ENCODE measurements at places on chromosomes 11 and 22.
A peak's percentile ranks its signal among the peaks of the same experiment; 100 is the strongest.

GRCh38 chr22:35601743-35602615 lies 15.2 kb downstream of the MB start:
- DNase-seq = no peak

- DNase-seq = no peak
Observed at GRCh38 chr22:32106930-32107329, 52.2 kb downstream of the C22orf42 start.

DNA sequence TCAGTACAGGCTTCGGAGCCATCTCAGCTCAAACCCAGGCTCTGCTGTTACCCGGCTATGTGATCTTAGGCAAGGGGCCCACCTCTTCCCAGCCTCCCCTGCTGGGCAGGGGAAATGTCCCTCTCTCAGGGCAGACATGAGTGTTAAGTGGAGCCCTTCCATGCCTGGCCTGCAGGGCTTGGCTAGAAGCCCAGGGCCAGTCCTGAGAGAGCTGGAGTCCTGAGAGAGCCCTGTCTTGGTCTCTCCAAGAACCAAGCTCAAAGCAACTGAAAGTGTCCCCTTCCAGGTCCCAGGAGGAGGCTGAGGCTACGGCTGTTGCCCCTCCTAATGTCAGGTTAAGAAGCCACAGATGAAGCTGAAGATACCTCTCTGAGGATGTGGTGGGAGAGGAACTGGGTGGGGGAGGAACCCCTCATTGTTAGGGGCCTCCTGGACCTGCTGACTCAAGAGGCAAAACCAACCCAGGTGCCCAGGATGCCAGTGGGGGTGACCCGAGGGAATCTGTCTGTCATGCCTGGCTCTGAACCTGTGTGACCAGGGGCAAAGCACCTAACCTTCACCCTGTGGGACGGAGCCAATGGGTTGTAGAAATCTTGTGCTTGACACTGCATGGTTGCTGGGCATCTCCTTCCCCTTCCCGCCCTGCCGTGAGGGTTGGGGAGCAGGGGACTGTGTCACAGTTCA lies 4.2 kb downstream of the ZP1 start:
- no peak for DNase-seq

DNA sequence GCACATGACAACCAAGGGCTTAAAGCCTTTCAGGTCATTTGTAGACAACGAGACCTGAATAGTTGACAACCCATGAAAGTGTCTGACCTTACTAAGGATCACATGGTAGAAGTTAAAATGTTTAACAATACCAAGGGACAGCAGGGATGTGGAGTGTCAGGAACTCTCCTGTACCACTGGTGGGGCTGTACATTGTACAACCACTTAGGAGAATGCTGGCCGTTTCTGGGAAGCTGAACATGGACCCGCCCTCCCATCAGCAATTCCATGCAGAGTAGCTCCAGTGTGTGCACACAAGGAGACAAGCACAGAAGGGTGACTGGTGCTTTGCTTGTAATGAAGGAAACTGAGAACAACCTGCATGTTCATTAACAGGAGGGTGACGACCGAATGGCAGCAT lies 162.9 kb downstream of the MPPED1 start:
- no peak for DNase-seq

GRCh38 chr11:117230999-117231841 lies 653 bp downstream of the PCSK7 start:
- DNase-seq = no peak

DNA sequence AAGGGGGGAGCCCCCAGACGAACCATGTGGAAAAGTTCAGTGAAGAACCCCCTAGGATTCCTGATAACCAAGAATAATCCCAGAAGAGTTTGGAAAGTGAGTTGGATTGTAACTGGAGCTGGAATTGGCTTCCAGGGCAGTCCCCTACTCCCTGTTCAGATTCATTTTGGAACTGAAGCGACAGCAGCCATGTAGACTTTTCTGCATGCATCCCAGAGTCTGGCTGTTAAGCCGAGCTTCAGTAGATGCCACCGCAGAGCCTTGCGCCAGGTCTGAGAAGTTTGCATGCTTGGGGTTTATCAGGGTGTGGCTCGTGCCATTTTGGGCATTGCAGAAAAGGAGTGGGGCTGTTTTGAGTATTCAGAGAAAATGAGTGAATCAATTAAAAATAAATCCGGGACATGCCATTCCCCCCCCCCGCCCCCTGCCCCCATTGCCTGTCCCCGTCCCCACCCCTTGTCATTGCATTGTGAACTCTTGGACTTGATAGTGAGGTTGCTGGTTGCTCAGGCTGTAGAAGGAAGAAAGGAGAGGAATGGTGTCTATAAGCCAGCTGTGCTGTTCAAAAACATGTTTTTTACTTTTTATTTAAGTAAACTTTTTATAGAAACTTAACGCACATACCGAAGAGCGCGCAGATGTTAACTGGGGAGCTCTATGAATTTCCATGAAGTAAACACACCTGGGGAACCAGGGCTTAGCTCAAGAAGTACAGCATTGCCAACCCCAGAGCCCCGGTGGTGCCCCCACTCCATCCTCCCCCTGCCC lies 71.2 kb downstream of the LDLRAD3 start:
- DNase-seq = no peak

DNA sequence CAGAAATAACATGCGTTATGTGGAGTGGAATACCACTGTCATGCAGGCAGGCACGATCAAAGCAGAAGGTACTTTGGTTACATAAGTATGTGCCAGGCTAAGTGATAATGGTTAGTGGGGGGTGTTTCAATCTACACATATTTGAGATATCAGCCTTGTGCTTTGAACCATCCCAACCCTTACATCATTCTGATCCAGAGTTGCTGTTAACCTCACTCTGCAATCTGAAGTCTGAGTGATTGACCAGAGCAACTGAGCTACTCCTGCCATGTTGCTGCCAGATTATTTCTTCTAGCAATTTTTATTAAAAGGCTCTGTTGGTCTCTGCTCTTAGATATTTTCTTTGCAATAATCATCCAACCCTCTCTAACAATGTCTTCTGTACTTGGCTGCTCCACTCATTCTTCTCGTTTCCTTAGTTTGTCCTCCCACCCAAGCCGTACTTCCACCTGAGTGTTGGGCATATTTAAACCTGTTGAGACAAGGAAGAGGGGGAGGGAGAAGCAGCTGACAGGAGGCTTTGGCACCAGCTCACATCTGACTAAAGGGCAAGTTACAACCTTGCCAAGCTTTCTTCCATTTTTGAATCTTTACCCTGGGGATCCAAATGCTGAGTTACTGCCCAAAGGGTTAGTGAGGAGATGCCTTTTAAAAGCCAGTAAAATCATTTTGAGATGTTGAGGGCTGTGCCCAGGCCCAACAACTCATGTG lies 114.1 kb upstream of the SESN3 start:
- no peak for DNase-seq

DNA sequence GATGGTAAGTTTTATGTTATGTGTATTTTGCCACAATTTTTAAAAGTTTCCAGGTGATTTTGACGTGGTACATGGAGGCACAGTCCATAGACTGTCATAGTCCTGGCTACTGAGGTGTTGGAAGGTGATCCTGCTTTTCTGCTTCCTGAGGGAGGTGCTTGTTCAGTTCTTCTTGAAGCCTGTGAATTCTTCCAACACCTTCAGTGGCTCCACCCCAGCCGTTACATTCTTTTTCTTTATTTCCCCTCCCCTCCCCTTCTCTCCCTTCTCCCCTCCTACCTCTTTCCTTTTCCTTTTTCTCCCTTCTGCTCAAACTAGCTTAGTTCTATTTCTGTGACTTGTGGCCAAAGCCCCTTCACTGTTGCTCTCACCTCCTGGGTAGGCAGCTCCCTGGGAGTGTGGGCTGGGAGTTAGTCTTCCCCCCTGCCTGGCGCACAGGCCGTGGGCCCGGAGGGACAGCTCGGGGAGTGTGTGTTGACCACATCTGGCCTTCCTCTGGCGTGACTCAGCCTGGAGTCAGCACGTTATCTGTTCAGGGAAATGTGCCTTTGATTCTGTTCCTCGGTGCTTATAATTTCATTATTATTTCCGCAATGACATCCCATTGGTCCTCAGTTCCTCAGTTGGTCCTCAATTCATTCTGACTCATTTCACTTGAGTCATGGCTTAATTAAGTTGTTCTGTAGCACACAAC lies 566.2 kb downstream of the TBC1D22A start:
- no peak for DNase-seq

DNA sequence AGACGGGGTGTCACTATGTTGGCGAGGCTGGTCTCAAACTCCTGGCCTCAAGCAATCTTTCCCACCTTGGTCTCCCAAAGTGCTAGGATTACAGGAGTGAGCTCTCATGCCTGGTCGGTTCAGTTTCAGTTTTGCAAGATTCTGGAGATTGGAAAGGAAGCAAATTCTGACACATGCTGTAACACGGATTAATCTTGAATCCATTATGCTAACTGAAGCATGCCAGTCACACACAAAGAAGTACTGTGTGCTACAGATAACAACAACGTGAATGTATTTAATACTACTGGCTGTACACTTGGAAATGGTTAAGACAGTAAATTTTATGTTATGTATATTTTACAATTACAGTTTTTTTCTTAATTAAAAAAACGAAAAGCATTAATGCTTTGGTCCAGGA lies 107.6 kb downstream of the MED15 start:
- DNase-seq = no peak

GRCh38 chr11:72045849-72046248 lies 34.5 kb downstream of the NUMA1 start:
- DNase-seq = no peak

- no peak for DNase-seq
Observed at GRCh38 chr11:90805172-90805571, 582.3 kb upstream of the CHORDC1 start.

GRCh38 chr22:47230741-47231140 lies 468.3 kb downstream of the TBC1D22A start:
- no peak for DNase-seq

GRCh38 chr11:134063124-134063495 lies 5.8 kb upstream of the JAM3 start:
- no peak for DNase-seq

DNA sequence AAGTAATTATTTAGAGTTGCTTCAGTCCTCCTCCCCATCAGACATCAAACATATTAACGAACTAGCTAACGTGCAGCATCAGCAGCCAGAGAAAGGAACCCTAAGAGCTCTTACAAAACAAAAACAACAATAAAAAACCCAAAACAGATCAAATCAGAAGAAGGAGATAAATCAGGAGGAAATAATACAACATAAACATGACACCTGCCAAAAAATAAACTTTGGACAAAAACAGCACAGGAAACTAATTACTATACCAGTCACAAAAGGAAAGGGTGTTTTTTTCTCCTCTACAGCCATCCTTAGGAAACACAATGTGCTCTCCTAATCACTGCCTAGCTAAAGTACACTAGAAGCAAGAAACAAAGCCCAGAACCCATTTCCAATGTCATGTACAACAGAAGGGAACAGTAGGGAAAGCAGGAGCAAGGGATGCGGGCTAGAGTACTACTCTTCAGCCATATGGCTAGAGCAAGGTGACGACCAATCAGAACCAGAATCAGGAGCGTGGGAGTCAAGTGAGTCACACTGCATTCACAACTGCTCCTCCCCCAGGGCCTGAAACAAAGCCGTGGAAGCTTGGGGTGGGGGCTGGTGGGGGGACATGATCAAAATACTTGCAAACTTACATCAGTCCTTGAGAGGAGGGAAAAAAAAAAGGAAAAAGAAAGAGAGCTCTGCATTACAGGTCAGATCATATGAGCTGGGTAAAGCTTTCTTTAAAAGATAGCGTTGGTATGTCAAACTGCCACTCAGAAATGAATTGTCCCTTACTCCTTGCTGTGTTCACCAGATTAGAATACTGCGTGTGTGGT lies 60.4 kb downstream of the LARGE2 start:
- peak; percentile 43 for DNase-seq

DNA sequence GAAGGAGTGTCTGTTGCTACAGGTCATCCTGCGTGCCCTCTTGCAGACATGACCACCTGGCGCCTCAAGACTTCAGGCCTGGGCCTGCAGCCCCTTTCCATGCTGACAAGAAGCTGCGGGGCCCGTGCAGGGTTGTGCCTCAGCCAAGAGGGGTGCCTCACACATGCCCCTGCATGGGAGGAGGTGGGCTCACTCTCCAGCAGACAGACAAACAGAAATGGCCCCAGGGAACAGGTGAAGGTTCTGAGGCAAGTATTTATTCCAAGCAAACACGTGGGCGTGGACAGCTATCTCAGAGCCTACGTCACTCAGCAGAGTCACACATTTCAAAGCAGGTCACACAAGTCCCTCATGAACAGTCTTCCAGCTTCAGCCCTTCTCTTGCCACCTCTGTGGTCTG lies 5.9 kb upstream of the SYCE3 start:
- no peak for DNase-seq

DNA sequence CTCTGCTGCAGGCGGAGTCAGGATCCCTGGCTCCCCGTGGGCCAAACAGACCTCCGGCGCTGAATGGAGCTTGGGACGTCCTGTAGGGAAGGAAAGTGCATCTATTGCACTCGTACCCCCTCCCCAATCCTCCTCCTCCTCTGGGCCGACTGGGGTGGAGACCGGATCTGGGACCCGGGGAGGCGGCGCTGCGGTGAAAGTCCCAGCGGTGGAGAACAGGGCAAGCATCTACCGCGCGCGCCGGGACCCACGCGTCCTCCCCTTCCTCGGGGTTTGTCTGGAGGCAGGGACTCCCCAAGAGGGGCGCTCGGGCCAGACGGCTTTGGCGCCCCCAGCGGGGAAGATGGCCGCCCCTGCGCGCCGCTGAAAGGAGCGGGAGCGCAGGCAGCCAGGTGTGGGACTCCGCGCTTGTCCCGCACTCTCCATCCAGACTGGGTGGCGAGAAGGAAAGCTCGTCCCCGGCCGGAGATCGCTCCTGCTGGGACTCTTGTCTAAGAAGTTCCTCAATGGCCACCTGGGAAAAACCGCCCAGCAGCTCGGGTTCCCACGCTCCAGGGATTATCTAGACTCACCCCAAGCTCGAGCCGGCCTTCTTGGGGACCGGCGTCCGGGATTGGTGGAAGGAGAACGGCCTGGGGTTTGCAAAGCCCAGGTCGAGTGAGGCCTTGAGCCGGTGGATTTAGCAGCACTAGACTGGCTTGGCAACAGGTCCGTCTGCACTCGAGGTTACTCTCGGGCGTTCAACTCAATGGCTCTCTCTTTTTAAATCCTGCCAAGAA lies 718 bp downstream of the FADS2 start:
- peak; percentile 16 for DNase-seq

DNA sequence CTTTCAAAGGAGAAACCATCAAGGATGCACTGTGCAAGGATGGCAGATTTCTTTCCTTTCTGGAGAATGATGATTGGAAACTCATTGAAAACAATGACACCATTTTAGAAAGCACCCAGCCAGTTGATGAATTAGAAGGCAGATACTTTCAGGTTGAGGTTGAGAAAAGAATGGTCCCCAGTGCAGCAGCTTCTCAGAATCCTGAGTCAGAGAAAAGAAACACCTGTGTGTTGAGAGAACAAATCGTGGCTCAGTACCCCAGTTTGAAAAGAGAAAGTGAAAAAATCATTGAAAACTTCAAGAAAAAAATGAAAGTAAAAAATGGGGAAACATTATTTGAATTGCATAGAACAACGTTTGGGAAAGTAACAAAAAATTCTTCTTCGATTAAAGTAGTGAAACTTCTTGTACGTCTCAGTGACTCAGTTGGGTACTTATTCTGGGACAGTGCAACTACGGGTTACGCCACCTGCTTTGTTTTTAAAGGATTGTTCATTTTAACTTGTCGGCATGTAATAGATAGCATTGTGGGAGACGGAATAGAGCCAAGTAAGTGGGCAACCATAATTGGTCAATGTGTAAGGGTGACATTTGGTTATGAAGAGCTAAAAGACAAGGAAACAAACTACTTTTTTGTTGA lies 9.8 kb downstream of the FAM111A start:
- peak; percentile 31 for DNase-seq
